Upper lobe of right lung (tissue), 1 donor: ENCODE measurements at places on chromosomes 4 and X. TPM values are rescaled to one million over a fixed set of nuclear protein-coding genes. Genes with fewer than 3 reads are reported as not detected.

DNA sequence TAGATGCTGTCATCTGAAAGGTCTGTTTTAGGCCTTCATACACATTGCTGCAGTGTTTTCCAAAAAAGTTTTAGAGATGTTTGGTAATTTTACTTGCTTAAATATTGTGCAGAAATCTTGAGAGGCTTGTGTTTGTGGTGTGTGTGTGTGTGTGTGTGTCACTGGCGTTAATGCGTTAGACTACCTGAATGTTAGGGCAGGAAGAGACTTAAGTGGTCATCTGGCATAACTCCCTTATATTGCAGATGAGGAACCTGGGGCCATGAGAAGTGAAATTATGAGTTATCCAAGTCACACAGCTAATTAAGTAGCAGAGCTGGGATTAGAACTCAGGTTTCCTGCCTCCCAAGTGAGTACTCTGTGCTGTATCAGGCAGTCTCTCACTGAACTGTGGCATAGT lies 1.4 kb downstream of the LSM6 start:
- peak overlapping the region; percentile 64 for H3K4me3 ChIP-seq
- H3K4me1 ChIP-seq, result peaks cover 46% of the 10 kb centered on the region
- no peak for DNase-seq
- no peaks in the 10 kb centered on the region for H3K36me3 ChIP-seq

DNA sequence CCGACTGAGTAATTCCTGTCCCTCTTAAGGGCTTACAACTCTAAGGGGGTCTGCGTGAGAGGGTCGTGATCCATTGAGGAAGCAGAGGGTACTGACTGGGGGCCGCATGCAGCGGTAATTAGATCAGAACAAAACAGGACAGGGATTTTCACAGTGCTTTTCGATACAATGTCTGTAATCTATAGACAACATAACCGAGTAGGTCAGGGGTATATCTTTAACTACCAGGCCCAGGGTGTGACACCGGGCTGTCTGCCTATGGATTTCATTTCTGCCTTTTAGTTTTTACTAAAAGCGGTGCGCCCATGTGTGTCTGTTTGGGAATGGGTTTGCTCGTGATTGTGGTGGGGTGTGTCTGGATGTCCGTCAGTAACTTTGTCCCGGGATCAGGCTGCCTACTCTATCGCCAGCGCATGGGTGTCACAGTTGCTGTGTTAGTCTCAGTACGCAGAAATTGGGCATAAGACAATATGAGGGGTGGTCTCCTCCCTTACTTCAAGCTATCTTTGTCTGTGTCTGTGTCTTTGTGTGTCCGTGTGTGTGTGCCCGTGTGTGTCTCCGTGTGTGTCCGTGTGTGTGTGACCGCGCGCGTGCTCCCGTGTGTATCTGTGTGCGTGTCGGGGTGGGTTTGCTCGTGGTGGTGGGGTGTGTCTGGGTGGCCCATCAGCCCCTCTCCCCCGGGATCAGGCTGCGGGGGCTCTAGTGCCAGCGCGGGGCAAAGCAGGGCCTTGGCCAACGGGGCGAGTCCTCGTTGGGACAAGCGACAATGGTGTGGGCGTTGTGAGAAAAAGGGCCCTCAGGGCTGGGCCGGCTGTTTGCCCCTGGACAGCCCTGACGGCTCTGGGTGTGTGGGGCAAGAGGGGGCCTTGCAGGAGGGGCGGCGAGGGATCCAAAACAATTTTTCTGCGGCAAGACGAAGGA lies 10.4 kb downstream of the FRG2 start:
- H3K36me3 ChIP-seq, result no peaks in the 10 kb centered on the region
- DNase-seq, result no peak
- H3K27ac ChIP-seq, result no peak overlapping the region
- H3K4me1 ChIP-seq, result no peaks in the 10 kb centered on the region

GRCh38 chr4:73662709-73663546 lies 42.7 kb upstream of the RASSF6 start:
- H3K27ac ChIP-seq, result no peak overlapping the region
- no peaks in the 10 kb centered on the region for H3K4me1 ChIP-seq
- no peaks in the 10 kb centered on the region for H3K36me3 ChIP-seq

- no peaks in the 10 kb centered on the region for H3K27me3 ChIP-seq
- H3K36me3 ChIP-seq, result no peaks in the 10 kb centered on the region
- peak within 1 kb of the TSS; percentile 47 for H3K27ac ChIP-seq
- peaks cover 37% of the 10 kb centered on the region for H3K4me1 ChIP-seq
Observed at GRCh38 chr4:6693231-6694176, at the start of gene S100P. Gene S100P (plus strand): TSS chr4:6693878. CDS start chr4:6693933, 55 bp downstream.

GRCh38 chrX:107894038-107894437 lies 68.4 kb downstream of the MID2 start:
- H3K27ac ChIP-seq, result no peak overlapping the region
- no peaks in the 10 kb centered on the region for H3K27me3 ChIP-seq
- DNase-seq, result no peak
- no peaks in the 10 kb centered on the region for H3K36me3 ChIP-seq
- H3K4me3 ChIP-seq, result no peak overlapping the region
- H3K4me1 ChIP-seq, result no peaks in the 10 kb centered on the region

DNA sequence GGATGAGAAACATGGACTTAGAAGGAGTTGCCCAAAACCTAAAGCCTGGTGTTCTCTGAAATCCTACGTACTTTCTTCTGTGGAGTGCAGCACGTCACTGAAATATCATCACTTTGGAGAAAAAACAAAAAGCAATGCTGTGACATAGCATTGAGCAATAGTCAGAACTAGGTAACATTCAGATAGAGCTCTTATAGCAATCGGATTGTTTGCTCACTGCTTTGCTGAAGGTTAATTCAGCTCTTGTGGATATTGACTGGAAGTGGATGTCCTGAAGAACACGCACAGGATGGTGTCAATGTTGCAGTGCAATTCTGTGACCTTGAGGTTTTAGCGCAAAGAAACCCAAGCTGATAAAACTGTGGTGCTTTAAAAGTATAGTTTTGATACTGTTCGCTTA lies 114.2 kb upstream of the GRXCR1 start:
- H3K36me3 ChIP-seq, result no peaks in the 10 kb centered on the region
- H3K4me1 ChIP-seq, result no peaks in the 10 kb centered on the region
- DNase-seq, result no peak
- no peak overlapping the region for H3K27ac ChIP-seq
- H3K27me3 ChIP-seq, result no peaks in the 10 kb centered on the region

GRCh38 chrX:119991005-119991787 lies 47.6 kb upstream of the NKAP start:
- no peak for DNase-seq
- H3K27ac ChIP-seq, result no peak overlapping the region
- peaks cover 62% of the 10 kb centered on the region for H3K27me3 ChIP-seq
- H3K4me3 ChIP-seq, result peak overlapping the region; percentile 19

GRCh38 chr4:40736910-40737309 lies 12.8 kb upstream of the NSUN7 start:
- no peak overlapping the region for H3K4me3 ChIP-seq
- no peak overlapping the region for H3K27ac ChIP-seq
- DNase-seq, result no peak
- no peaks in the 10 kb centered on the region for H3K36me3 ChIP-seq

ARHGAP6 gene
- total RNA-seq, result 17.1 TPM

UBL4A gene
- total RNA-seq, result 33.8 TPM

BEND2 gene
- total RNA-seq, result not detected

MAGEC2 gene
- not detected for total RNA-seq
